NCI-H2227 treated with DMSO at 0.1 percent for 48 hours (cell line): ENCODE measurements at places on chromosomes 5 and 9.

GRCh38 chr9:126317513-126317912, 9.1 kb upstream of the MVB12B start:
- DNase-seq: no peak

DNA sequence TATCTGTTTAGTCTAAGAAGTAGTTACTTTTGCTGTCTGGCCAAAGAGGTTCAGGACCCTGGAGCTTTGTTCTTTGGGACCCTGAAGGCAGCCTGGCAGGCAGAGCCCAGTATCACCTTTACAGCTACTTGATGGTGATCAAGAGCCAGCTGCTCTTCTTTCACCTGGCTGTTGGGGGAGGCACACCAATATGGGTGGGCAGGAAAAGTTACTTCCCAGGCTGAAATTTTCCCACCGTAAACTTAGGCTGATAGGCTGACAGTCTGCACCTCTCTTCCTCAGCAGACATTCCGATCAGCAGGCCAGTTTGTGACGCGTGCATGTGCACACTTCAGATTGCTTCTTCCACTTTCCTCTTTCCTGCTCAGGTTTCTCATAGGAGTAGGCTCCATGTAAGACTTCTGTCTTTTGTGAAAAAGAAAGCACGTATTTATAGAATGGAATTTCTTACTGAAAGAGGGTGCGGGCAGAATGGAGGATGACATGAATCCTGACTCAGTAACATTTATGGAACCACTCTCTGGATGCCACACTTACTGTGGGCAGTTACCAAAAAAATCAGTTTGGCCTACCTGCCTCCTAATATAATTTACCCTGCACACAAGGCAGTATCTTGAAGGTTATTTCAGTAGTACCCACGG, 223.9 kb upstream of the DMRT1 start:
- DNase-seq: no peak

- DNase-seq: no peak
Measured at GRCh38 chr5:103918668-103919367, 356.2 kb upstream of the NUDT12 start.

DNA sequence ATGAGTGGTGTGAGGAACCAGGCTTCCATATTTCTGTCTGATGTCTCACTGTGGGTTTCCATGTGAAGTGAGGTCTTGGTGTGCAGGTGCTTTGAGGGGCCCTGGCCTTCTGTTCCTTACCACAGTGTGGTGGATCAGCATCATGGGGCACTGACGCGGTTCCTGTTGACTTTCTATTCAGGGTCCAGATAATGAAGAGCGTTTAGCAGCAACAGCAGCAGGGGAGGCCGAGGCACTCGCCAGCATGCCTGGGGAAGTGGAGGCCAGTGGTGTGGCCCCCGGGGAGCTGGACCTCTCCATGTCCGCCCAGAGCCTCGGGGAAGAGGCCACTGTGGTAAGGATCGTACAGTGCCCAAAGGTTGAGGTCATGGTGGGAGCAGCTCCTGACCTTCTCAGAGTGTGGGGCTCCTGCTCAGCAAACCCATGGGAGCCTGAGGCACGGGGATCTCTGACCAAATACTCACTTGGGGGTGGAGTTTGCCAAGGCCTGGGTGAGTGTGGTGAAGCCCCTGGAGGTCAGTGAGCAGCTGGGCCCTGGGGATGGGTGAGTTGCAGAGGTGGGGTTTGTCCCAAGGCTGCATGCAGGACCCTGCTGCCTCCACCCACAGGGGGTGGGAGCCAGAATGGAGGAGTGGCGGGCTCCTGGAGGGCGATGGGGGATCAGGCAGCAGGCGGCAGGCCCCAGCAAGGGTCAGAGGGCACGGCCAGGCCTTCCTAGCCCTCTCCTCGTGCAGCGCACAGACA, 61.2 kb downstream of the COL15A1 start:
- DNase-seq: no peak

DNA sequence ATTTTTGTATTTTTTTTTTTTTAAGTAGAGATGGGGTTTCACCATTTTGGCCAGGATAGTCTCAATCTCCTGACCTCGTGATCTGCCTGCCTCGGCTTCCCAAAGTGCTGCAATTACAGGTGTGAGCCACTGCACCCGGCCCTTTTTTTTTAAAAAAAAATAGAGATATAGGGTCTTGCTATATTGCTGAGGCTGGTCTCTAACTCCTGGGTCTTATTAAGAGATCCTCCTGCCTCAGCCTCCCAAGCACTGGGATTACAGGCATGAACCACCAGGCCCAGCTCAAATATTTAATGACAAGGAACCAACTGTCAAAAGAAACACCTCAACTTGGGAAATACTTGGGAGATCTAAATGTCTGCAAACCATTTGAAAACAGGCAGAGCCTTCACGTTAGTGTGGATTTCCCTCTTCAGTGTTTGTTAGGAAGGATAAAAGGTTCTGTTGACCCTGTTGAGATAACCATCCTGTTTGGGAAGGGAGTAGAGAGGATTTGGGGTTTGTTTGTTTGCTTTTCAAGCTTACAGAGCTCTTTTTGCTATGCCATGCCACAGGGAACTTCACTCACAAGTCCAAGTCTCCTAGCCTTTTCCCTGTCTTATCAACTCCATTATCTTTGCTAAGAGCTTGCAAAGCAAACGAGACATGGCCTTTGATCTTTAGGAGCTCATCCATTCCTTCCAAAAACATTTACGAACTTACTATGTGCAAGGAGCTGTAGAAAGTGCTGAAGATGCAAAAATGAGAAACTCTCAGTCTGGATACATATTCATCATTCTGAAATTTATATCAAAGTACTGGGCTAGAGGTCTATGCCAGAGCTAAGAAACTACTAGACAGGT, 7.5 kb downstream of the FAXDC2 start:
- DNase-seq: no peak
